ENCODE measurements at places on chromosomes 5 and 9.

DNA sequence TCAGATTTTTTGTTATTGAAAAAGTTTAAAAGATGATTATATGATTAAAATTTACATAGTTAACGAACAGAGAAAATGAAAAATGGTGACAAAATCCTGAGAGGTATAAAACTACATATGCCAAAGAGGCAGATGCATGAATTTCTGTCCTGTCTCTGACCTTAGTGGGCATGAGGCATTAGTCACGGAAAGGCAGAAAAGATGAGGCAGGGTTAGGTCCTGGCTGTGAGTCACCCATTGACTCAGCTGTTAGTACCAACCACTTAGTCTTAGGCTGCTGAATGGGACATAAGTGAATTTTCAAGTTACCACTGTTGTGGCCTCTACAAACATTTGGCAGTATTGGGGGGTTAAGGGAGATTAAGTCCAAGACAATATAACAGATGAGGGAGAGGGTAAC is 33.1 kb downstream of the RASA1 start:
- no peak for DNase-seq

GRCh38 chr5:105150323-105150722 is 1587.7 kb upstream of the NUDT12 start:
- DNase-seq: no peak

GRCh38 chr9:85081963-85082362 is 412.4 kb downstream of the NTRK2 start:
- no peak for DNase-seq

- peak; percentile 39 for DNase-seq
Measured at GRCh38 chr5:14399054-14399692, 182.4 kb upstream of the OTULINL start.

DNA sequence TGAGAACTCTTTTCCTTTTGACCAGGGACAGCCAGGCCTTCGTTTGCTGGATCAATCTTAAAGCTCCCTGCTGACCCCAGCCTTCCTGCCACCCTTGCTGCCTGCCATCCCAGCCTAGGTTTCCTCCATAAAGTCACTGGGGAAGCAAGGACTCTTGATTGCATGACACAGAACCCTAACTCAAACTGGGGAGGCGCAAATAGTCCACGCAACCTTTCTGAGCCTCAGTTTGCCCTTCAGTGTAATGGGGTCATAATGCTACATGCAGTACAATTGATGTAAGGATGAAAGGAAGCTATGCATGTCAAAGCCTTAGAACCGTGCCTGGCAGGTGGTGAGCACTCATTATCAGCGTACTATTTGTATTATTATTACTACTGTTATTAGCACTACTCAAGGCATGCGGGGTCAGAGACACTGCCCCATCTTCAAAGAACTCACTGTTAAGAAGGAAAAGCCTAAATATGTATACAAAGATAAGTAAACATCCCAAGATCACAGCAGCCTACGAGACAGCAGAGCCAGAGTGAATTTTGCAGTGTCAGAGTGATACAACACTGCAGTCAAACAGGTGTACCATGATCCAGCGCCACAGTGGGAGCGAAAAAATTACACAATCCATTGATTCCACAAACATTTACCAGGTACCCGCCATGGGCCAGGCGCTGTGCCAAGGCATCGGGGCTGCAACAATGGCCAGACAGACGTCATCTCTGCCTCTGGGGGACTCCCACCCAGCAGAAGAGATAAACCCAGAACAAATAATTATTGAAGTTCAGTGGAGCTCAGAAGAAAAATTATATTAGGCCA is 16.9 kb upstream of the CPLX2 start:
- no peak for DNase-seq

- DNase-seq: no peak
Measured at GRCh38 chr5:154044581-154044980, 5.8 kb downstream of the MFAP3 start.

GRCh38 chr5:145803112-145804004 is 31.8 kb downstream of the PRELID2 start:
- no peak for DNase-seq

DNA sequence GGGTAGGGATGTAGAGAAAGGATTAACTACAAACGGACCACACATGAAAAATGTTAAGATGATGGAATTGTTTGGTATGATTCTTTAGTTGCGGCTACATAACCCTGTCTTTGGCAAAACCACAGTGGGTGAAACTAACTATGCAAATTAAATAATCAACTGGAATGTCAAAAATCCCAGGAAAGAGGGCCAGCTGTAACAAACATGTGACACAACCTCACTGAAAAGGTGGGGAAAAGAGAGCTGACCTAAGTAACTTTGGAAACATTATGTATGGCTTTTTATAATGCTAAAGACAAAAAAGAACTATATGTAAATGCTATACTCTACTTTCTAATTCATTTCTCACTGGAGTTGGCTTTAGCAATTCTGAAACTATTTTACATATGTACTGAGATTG is 252.0 kb downstream of the MRPS30 start:
- no peak for DNase-seq

GRCh38 chr5:74041913-74042312 is 415.9 kb downstream of the ARHGEF28 start:
- DNase-seq: no peak

DNA sequence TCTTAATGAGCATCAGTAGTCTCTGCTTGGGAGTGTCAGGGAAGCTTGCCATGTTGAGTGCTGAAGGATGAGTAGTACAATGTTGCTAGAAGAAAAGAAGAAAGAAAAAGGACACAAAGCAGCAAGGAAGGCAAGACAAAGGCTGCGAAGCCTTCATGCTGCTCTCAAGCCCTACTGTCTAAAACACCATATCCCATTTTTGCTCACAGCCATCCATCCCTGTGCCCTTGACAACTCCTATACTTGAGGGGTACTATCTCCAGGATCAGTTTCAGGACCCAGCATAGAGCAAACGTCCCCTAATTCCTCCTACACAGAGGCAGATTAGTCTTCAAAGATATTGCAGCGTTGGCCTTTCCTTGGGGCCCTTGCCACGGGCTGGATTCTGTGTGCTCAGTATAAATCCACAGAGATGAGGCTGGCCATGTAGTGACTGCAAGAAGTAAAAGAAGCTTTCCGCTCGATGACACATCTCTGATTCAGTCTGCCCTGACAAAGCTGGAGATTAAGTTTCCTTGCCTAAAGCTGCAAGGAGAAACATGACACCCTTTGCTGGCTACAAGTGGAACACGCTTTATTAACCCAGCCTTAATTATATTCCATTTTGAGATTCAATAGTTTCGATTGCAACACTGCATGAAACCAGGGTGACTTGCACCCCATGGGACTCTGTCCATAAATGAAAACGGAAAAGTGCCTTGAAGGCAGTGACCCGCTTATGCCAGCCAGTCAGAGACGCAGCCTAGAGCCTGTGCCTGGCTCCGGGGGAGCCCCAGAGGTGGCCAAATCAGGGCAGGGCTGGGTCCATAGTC is 304.6 kb downstream of the ACTL7B start:
- no peak for DNase-seq

DNA sequence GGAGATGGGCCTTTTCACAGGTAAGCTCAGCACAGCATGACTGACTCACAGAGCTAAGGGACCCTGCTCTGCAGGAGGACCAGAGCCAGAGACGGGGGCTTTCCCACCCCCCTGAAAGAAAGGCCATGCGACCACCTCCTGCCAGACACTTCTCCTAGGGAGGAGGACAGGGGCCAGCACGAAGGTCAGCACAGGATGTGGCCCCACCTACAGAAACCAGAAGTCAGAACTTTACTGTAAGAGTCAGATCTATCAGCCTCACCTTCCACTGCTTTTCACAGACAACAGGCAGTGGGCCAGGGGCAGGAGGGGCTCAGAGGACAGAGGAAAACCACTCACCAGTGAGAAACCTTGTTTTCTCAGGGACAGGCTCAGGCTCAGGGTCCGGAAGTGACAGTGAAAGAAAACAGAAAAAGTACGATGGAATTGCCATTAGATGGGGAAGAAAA is 37.9 kb downstream of the CCNJL start:
- DNase-seq: no peak

GRCh38 chr5:40679913-40680681 is at the start of gene PTGER4:
TSS of gene PTGER4 (plus strand) at chr5:40679915. CDS start at chr5:40680994, 1,079 bp downstream.
- no peak for DNase-seq

DNA sequence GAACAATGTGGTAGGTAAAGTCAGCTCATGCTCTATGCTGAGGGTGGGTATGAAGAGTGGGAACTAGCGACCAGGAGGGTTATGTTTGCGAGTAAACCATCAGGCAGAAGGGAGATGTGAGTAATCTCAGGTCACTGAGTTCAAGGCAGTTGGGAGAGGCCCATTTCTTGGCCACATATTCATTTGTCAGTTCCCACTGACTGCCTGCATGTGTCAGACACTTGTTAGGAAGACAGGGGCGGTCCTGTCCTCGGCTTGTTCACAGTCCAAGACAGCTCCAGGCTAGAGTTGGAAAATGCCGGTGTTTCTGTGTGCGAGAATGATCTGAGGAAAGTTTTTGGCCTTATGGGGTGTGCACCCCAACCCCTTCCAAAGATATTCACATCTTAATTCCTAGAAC is 48.6 kb upstream of the GDNF start:
- no peak for DNase-seq

GRCh38 chr9:84699984-84700383 is 30.5 kb downstream of the NTRK2 start:
- DNase-seq: no peak

DNA sequence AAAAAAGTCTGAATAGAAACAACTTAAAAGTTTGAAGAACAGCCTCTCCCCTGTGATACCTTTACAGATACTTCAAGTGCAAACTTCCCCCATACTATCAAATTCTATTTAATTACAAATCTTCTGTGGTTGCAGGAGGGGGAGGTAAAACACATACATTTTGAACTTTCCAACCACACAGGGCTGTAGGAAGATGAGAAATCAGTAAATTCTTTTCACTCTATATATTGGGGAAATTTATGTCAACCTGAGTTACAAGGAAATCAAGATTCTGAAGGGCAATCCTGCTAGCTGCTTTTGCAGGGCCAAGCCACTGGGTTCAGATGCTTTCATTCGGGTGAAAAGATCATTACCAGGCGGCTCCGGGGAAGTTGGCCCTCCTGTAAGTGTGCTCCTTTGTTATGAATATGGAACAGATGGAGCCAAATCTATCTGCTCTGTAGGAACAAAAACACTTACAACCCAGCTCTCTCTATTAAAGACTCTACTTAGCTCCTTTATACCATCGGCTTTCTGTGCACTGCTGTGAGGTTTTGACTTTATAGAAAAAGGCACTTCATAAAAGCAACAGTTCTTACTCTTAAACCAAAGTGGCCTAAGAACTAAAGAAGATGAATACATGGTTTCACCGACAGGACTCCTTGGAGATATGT is 269.1 kb downstream of the EFNA5 start:
- DNase-seq: no peak

GRCh38 chr5:79130781-79131180 is 19.2 kb downstream of the BHMT start:
- no peak for DNase-seq

- no peak for DNase-seq
Measured at GRCh38 chr9:137173796-137174664, 2.2 kb upstream of the TMEM210 start.

DNA sequence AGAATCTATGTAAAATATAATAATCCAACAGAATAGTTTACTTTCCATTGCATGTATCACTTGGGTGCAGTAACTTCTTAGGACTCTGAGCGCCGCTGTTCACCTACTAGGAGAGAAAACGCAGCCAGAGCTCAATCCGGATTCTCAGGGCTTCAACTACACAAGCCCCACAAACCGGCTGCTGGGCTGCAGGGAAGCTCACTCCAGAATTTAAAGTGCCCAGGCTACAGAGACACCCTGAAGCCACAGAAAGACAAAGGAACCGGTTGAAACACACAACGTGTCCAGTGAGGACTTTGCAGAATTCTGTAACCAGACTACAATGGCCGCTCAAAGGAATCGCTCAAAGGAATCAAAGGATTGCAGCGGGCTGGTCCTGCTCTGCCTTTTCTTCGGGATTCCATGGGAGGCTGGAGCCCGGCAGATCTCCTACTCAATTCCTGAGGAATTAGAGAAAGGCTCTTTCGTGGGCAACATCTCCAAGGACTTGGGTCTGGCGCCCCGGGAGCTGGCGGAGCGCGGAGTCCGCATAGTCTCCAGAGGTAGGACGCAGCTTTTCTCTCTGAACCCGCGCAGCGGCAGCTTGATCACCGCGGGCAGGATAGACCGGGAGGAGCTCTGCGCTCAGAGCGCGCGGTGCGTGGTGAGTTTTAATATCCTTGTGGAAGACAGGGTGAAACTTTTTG is at the start of gene PCDHGA10:
Gene PCDHGA10, plus strand, starts transcription at position 134 of the 686 bp plus-strand sequence. Its CDS starts 189 bp downstream, at position 323.
- peak; percentile 65 for DNase-seq

DNA sequence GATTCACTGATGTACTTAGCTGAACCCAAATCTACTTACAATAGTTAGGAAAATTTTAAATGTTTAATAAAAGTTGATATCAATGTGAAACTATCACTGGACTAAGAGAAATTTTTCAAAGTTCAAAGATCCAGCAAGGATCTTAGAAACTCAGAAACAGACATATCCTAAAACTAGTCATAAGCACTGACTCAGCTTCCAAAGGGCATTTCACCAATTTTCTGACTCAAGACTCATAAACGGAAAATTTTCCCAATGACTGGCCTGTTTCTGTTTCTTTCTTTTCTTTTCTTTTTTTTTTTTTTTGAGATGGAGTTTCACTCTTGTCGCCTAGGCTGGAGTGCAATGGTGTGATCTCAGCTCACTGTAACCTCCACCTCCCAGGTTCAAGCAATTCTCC is 66.6 kb downstream of the CDC14B start:
- no peak for DNase-seq

- no peak for DNase-seq
Measured at GRCh38 chr5:62681117-62681850, 102.7 kb downstream of the LRRC70 start.

- no peak for DNase-seq
Measured at GRCh38 chr9:21473236-21473635, 8.9 kb downstream of the IFNE start.

DNA sequence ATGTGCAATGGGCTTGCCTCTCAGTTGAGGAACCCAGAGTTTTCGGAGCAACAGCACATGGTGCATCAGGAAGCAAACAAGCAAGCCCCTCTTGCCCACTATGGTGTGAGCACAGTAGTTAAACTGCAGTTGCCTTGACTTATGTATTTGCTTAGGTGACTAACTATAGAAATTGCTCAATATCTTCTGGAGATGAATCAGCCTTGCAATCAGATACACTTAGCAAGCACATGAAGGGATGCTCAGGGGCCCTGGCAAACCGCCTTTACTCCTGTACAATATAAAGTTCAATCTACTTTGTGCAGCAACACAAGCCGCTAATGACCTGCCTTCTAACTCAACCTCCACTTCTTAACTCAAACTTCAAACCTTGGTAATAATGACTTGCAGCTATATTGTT is 581.7 kb upstream of the RIOK2 start:
- no peak for DNase-seq

DNA sequence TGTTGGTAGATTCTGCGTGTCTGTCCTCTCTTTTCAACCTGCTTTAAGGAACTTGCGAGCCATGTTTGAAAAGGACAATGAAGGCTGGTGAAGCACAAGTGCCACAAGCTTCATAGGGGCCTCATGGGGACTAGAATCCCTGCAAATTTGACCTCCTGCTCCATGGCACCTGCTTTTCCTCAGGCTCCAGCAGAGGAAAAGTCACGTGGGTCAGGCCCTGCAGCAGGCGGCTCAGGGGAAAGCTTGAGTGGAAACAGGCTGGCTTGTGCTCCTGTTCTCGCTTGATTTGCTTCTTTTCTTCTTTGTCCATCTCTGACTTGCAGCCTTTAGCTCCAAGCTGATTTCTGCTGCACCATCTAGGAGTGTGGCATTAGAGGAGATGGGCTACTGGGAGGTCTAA is 187.6 kb upstream of the MAST4 start:
- no peak for DNase-seq

Measured in B cell (primary cell).